ENCODE measurements at places on chromosomes 4 and X. TPM values are rescaled to one million over a fixed set of nuclear protein-coding genes. Genes with fewer than 3 reads are reported as not detected.

The CT83 gene
- not detected for total RNA-seq

The ARHGAP10 gene
- total RNA-seq: 26.2 TPM

The BTK gene
- not detected for total RNA-seq

The PARM1 gene
- 0.58 TPM for total RNA-seq
